ENCODE measurements at places on chromosomes 3 and 15. TPM values are rescaled to one million over a fixed set of nuclear protein-coding genes. Genes with fewer than 3 reads are reported as not detected.

PDCD6IP gene
- total RNA-seq = 187 TPM

PIGZ gene
- 3.3 TPM for total RNA-seq

CILP gene
- 1.5 TPM for total RNA-seq

SENP2 gene
- 18.4 TPM for total RNA-seq

ATP13A5 gene
- total RNA-seq = not detected

DUOXA1 gene
- not detected for total RNA-seq

ZCWPW2 gene
- total RNA-seq = not detected

Data from subcutaneous preadipocyte (primary cell).